ENCODE measurements at places on chromosomes 5 and 9.
A peak's percentile ranks its signal among the peaks of the same experiment; 100 is the strongest.

- DNase-seq, result no peak
Observed at GRCh38 chr9:30846651-30847050, 1537.8 kb upstream of the ACO1 start.

DNA sequence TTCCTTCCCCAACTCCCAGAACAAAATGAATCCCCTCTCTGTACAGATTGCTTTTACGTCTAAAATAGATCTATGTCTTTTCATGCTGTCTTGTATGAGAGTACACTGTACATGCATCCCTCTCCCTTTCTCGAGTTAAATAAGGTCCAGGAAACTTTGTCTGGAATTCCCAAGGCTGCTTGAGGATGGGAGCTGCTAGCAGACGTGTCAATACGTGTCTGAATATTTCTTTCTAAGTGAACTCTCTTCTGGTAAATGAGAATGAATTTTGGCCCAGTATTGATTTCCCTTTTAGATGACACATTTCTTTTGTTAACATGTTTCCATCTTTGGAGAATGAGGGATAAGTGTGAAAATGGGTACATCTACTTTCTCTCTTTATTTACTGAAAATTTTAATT lies 59.6 kb upstream of the GAS1 start:
- no peak for DNase-seq

DNA sequence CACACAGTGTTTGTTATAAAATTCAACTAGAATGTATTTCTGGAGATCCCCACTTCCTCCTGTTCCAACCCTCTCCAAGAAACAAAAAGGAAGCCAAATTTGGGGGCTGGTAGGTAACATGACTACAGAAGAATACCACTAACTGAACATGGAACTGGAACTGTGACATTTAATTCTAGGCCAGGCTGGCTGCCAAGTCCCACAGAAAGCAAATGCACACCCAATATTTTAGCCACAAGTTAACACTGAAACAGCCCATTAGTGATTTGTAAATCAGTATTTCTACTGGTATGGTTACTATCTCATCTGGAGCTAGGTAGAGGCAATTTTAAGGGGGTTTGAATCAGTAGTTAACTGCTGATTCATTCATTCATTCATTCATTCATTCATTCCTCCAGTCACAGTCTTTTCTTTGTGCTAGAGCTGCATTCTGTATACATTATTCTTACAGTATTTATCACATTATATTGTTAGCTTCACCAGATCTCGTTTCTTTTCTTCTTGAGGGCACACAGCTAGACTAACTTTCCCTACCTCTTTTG lies 131.7 kb upstream of the GDNF start:
- DNase-seq, result no peak

DNA sequence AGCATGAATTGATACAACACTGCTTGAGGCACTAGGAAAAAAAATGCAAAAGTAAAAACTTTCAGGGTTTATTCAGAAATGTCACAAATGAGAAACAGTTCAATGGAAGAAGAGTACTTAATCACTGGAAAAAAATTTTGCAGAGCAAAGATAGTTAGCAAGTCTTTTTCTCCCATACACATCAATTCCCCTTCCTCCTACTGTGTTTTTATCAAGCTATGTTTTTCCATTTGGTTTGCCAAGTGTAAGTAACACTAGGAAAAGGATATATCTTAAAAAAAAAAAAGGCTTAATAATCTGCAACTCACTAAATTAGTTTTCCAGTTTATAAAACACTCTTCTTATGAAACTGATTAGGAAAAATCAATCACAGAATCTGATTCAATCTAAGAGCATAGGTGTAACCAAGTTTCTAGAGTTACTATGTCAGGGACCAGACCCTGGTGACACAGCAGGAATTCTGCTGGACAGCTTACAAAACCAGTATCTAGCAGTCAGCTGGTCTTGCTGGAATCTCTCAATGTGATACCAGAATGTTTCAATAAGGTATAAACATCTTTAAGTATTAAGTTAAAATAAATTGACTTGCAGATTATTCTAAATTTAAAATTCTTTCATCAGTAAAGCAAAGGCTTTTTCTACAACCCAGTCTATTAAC lies 34.7 kb downstream of the RNF145 start:
- no peak for DNase-seq

- no peak for DNase-seq
Observed at GRCh38 chr9:33458444-33458843, 11.1 kb upstream of the AQP3 start.

- DNase-seq, result no peak
Observed at GRCh38 chr5:170631466-170632195, 127.8 kb downstream of the KCNIP1 start.

DNA sequence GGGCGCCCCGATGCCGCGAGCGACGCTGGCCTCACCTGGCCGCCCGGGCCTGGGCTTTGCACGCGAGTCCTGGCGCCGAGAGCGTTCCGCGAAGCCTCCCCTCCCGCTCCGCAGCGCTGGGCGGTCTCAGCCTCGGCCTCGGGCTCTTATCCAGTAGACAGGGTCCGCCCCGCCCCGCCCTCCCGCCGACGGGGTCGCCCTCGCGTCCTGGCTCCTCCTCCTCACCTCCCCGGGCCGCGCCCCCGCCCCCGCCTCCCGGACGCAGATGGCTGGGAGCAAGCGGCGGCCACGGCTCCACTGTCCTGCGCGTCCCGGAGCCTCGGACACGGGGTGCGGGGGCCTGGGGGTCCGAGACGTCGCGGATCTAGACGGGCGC lies at the start of gene SLC6A3:
TSS of gene SLC6A3 (minus strand) at position 128 of the 376 bp plus-strand sequence. CDS start 2,243 bp downstream, outside the sequence.
- no peak for DNase-seq

GRCh38 chr5:67416133-67416937 lies 219.7 kb upstream of the CD180 start:
- DNase-seq, result no peak

DNA sequence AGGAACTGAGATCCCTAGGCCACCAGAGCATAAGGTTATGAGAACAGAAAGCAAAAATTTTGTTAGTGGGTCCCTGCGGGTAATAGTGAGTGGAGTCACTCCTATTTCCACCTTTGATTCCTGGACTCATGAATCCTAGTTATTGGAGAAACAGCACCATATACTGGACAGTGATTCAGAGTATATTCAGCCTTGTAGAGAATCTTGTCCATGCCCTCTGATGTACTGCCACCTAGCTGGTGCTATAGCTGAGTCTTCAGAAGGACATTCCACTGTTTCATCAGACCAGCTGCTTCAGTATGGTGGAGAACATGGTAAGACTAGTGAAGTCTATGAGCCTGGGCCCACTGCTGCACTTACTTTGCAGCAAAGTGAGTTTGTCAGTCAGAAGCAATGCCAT lies 25.0 kb upstream of the ITGA2 start:
- DNase-seq, result no peak

DNA sequence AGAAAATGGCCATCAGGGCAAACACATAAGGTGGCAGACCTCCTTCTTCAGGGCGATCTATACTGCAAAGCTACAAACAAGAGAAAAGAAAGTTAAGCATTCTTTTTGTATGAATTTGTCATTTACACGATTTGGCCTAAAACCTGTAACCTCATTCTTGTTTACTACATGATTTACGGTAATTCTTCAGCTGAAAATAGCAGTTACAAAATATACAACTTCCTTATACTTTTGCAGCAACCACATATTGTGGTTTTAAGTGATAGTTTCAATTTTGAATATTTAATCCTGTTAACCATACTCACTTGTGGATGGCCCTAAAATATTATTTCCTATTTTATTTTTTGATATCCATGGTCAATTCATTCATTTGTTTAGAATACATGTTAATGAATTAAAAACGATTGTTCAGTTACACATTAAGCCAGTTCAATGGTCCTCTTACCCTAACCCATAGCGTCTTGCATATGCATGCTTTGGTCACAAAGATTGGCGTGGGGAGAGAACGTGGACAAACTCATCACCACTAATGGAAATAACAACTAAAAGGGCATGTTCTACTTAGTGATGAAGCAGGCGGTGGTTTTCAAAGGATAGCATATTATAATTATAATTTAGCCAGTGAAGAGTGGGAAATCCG lies 16.6 kb downstream of the TUT7 start:
- no peak for DNase-seq

DNA sequence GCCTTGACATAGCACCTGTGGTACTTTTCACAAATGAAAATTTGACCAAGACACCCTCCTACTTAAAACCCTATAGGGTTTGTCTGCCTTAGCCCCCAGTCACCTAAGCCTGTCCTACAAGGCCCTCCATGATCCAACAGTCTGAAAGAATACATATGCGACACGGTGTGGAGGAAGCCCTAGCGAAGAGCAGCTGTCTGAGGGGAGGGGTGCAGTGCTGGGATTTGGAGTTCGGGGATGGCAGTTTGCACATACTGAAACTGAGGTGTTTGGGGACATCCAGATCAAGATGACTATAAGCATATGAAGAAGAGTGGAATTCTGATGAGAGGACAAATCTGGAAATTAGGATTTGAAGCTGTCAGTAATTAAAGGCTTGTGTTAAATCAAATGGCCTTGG lies 7.2 kb upstream of the MYORG start:
- DNase-seq, result no peak

DNA sequence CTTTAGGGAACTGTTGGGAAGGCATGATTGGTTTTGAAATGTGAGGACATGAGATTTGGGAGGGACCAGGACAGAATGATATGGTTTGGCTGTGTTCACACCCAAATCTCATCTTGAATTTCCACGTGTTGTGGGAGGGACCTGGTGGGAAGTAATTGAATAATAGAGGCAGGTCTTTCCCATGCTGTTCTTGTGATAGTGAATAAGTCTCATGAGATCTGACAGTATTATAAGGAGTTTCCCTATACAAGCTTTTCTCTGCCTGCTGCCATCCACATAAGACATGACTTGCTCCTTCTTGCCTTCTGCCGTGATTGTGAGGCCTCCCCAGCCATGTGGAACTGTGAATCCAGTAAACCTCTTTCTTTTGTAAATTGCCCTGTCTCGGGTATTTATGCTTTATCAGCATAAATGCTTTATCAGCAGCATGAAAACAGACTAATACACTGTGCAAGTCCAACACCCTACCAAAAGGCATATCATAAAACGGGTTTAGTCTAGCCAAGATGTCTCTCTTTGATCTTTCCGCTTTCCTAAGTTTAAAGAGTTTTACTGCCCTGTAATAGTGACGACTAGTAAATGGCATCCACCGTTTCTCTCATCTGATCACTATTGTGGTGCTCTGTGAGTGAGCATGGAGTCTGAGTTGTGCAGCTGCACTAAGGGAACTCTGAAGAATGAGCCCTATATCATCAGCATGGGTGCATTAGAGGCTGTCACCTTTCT lies 12.9 kb upstream of the ZNF782 start:
- no peak for DNase-seq

DNA sequence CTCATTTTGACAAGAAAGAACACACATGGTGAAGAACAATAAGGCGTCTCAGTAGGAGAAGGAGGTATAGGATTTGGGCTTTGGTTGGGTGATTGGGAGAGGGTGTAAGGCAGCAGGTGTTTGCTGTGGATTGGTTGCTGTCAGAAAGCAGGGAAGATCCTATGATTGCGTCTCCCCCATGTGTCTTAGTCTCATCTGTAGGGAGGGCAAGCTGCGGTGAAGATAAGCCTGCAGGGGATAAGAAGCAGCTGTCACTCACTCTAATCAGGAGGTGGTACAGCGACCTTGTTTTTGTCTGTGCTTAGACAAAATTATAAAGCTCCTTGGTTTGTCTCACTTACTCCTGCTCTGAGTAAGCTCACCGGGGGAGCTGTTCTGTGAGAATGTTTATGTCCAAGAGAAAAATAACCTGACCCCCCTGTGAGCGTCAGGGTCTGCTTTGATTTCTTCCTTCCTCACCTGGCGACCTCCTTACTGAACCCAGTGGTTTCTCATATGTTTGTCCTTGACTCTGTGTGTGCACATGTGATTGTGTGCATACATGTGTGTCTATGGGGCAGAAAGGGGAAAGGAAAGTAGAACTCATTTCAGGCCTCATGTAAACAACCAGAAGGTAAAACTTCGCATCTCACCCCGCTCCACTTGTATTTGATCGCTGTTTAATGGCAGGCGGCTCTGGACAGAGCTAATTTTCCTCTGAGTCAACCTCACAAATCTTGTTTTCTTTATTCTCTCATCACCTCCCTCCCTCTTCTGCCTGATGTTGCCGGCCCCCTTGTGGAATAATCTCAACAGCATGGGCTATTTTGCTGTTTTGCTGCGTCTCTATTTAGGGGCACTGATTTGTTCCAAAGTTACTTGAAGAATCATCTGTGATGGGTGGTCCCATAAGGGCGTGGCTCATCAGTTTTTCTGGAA lies 105.6 kb downstream of the TENT4A start:
- DNase-seq, result peak; percentile 75

DNA sequence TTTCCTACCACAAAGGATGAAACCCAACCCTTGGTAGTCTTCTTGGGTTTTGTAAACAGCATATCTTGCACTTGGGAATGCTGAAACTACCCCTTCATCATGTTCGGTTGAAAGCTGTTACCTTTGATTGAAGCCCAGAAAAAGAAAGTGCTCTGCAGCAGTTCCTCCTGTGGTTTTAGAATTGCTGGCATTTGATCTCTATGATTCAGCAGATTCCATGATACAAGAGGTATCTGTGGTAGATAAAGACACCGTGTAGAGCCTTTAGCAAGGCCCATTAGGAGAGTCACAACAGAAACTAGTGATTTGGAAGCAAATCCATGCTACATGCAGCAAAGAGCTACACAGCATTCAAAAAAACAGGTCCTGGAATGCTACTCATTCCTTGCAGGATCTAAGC lies 557.0 kb downstream of the TLE1 start:
- no peak for DNase-seq

- no peak for DNase-seq
Observed at GRCh38 chr5:114744406-114744805, 382.5 kb downstream of the KCNN2 start.

- DNase-seq, result no peak
Observed at GRCh38 chr5:24767086-24767485, 122.3 kb upstream of the CDH10 start.

DNA sequence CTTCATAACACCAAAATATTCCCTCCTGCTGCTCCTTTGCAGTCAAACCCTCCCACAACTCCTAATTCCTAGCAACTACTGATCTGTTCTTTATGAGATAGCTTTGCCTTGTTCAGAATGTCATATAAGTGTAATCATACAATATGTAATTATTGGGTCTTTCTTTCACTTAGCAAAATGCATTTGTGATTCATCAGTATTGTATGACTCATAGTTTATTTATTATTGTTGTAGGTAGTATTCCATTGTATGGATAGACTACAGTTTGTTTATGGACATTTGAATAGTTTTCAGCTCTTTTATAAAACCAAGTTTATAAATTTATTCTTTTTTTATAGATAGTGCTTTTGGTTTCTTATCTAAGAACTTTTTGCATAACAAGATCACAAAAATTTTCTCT lies 468.2 kb upstream of the KIF2A start:
- DNase-seq, result no peak

DNA sequence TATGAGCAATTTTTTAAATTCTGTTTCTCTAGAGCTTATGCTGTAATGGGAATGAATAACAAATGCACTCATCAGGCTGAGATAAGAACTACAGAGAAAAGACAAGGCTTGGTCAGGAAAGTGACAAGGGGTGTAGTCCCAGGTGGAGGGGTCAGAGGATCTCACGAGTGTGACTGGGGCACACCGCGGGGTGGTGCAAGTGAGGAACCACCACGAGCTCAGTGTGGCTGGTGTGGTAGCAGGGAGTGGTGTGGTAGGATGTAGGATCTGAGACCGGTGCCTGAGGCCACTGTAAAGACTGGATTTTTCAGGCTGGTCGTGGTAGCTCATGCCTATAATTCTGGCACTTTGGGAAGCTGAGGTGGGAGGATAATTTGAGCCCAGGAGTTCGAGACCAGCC lies 9.0 kb downstream of the ANXA6 start:
- no peak for DNase-seq

Data from esophagus muscularis mucosa (tissue), 4 donors.